Head of caudate nucleus (tissue), 42 donors: ENCODE measurements at places on chromosomes 1 and 21.

DNA sequence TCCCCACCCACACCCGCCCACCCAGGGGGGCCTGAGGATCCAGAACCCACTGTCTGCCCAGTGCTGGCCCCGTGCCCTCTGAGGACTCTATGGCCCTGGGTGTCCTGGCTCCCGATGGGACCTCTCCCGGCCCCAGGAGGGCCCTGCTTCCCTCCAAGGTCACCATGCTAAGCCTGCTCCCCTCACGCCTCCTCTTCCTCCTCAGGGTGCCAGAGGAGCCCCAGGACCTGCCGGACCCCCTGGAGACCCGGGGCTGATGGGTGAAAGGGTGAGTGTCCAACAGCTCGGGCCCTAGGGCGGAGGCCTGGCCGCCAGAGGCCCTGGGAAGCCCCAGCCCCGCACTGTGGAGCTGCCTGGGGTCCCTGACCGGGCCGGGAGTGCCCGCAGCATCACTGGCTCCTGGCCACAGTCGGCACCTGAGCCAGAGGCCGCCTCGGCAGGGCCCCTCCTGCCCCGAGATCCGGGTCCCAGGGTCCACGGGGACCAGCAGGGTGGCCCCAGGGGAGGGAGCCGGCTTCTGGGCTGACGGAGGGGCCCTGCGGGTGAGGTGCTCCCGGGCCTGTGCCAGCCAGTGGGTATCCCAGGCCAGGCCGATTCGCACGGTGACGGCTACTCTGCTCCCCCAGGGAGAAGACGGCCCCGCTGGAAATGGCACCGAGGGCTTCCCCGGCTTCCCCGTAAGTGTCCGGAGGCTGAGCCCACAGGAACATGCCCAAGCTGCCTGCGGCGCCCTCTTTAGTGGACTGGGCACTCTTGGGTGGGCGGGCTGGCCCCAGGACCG is 16.1 kb downstream of the COL6A1 start:
- peak; percentile 4 for DNase-seq

GRCh38 chr1:241022366-241022765 is 334.6 kb downstream of the RGS7 start:
- DNase-seq: no peak

DNA sequence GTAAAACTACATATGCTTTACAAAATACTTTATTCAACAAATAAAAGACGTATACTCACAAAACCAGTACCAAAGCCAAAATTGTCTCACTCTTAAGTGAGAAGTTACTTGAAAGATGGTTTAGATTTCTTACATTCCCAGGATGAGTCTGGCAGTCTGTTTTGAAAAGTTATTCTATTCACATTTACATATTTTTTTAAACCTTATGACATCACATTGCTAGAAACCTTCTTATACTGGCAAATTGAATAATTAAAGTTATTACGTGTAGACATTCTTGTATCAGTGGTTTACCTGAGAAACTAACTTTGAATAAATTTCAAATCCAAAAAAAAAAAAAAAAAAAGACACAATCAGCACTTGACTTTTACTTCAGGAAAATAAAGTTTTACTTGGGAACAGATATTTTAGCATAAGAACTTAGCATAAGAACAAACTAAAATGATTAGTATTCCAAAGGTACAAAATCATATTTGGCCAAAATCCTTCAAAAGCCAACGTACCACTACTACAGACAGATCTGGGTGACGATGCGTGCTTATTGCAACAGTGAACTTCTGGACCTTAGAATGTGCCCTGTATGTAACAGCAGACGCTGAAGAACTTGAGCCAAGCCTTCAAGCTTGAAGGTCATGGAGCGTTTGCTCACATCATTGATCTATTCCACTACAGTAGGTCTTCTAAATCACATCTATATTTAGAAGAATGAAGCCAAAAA is 2.5 kb downstream of the CDC42BPA start:
- no peak for DNase-seq

GRCh38 chr1:11906870-11907269 is 19.4 kb downstream of the KIAA2013 start:
- DNase-seq: no peak

DNA sequence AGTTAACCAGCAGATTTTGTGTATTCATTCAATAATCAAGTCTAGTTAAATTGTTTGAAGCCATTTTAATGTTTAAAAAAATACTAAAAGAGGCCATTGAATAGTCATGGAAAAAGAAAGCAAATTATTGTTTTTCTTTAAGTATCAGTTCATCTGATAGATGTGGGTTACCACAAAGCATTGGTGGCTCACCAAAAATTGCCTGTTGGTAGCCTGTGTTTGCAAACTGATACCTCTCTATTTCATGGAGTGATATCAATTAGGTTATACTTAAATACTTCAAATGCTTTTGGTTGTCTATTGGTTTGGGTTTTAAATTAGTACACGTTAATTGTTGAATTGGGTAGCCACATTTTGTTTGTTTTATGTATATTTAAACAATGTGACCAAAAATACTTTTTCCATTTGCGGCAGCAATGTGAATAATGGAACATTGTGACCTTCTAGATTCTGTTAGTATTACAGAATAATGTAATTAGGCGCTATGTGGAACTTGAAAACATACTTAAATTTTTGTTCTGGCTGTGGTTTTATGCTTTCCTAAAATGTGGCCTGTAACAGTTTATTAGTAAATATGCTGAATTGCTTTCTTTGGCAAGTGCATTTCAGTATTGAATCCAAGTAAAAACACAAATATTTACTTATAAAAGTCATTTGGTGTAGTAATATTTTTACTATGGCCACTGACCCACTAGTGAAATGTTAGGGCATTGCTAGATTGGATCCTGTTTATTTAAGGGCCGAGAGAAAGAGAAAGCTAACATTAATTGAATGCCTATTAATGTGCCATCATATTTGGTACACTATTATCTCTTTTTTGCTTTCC is 37.1 kb upstream of the NBL1 start:
- no peak for DNase-seq

- no peak for DNase-seq
These were observed 17.0 kb upstream of the GPR37L1 start for GRCh38 chr1:202105571-202106339.

GRCh38 chr1:153567621-153568366 is 2.1 kb upstream of the S100A2 start:
- no peak for DNase-seq

DNA sequence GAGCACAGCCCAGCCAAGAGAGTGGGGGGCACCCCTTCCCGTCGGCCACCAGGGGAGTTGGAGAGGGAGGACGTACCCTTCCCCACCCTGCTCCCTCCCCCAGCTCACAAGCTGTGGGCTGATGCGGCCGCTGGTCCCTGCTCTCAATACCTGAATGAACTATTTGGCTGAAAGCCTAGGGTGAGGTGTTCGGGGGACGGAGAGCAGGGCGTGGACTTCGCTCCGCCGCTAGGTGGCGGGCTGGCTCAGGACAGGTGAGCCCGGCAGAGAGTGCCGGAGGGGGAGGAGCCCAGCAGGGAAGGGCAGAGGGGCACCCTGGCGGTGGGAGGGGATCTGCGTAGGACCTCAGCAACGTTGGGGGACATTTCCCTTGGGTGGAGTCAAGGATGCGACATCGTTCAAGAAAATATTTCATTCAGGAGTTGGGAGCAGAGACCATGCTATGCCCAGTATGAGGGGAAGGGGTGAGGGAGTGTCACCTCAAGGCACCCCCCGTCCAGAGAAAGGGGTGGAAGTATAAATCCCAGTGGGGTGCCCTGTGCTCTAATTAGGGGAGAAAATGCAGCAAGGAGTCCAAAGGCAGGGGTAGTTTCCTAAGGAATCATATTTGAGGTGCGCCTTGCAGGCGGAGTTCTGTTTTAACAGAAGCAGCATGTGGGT is 12.0 kb upstream of the RHBG start:
- DNase-seq: peak; percentile 56

GRCh38 chr21:35988416-35989137 is 71.7 kb downstream of the SETD4 start:
- DNase-seq: no peak

DNA sequence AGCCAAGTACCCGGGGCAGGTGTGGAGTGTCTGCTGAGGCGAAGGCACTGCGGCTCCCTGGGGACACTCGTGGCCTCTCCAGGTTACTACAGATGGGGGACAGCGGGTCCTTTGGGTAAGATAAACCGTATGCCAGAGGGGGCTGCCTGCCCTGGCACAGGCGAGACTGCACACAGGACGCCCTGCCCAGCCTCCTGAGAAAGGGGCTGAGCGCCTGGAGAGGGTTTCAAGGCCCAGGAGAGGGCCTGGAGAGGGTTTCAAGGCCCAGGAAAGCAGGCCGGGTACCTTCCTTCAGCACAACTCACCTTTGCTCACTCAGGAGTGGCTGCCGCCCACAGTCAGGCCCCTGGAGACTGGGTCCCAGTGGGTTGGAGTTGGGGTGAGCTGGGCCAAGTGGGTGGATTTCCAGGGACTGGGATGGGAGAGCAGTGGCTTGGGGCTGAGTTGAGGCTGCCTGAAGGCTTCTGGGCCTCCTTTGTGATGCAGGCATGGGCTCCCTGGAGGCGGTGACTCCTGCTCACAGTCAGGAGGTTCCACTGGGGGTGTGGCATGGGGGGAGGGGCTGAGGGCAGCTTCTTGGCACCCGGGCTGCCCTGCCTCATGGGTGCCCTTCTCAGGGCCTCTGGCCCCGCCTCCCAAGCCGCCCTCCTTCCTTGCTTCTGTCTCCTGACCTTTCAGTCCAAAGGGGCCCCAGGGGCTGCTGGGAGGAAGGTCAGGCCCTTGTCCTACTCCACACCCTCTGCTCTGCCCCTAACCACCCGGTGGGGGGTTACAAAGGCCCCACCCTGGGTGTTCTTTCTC is at the start of gene MMEL1:
TSS of gene MMEL1 (minus strand) at position 456 of the 801 bp plus-strand sequence. CDS start 3,532 bp downstream, outside the sequence.
- DNase-seq: no peak

GRCh38 chr1:210568631-210569030 is 239.9 kb downstream of the HHAT start:
- no peak for DNase-seq

DNA sequence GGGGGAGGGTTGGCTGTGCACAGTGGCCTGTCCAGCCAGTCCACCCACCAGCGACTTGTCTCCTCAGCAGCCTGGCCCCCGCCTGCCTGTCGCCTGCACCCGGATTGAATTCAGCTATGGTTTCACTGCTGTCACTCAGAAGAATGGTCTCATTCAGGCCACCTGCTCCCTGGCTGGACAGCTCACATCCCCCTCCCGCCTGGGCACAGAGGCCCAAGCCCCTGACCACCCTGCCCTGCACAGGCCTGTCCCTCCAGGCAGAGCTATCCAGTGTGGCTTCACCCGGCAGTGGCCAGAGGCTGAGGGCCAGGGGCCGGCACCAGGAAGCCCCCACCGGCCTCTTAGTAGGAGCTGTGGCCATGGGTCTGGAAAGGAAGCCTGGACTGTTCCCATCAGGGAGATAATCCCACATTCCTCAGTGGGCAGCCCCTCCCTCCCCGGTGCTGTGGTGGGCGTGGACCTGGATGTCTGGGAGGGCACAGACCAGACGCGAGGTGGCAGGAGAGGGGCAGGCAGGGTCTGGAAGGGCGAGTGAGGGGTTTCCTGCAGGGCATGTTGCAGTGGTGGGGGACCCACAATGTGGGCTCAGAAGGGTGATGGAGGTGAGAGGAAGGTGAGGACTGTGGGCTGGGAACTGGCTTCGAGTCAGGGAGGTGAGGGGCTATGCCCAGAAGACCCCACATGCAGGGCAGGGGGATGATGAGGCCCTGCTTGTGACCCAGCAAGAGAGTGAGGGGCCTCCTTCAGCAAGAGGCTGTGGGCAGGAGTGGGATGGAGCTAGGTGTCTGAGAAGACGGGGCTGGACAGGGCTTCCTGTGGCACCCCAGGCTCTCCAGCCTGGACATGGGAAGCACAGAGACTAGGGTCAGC is 30.4 kb downstream of the WNT9A start:
- peak; percentile 68 for DNase-seq

DNA sequence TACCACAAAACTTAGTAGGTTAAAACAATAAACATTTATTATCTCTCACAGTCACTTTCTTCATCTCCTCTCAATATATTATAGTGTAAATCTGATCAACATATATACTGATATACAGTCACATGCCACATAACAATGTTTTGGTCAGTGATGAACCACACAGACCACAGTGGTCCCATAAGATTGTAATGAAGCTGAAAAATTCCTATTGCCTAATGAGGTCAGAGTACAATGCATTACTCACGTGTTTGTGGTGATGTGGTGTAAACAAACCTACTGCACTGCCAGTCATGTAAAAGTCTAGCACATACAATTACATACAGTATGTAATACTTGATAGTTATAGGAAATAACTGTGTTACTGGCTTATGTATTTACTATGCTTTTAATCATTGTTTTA is 30.1 kb downstream of the OLFML3 start:
- DNase-seq: no peak

- peak; percentile 20 for DNase-seq
These were observed 470 bp upstream of the MTMR11 start for GRCh38 chr1:149936992-149937705.

- peak; percentile 14 for DNase-seq
These were observed 769 bp downstream of the NTPCR start for GRCh38 chr1:232951180-232951579.

DNA sequence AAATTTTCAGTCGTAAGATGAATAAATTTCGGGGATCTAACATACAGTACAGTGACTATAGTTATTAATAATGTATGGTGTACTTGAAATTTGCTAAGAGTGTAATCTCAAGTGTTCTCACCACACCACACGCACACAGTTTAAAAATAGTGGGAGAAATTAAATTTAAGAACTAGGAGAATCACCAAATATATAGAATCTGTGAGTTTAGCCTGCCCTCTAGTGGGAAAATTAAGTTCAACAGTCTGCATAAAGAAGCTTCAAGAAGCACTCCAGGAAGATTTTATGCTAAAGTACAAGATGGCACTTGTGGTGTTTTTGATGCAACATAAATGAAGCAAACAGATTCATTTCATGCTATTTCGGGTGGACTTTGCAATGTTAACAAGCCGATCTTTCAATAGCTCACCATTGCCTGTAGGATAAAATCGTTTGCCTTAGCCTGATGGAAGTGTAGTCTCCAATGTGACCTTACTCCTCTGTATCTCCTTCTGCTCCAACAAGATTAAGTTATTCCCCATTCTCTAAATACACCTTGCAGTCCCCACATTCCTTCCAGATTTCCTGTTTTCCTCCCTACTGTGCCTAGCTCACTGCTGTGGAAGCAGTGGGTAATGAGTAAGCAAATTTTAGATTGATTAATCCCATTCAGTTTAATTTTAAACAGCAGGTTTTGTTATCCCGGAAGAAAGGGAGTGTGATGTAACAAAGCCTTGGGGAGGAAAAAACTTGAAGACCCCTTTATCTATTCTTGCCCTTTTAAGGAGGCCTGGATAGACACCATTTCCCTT is 8.7 kb upstream of the PIK3C2B start:
- no peak for DNase-seq

- no peak for DNase-seq
These were observed 77.0 kb upstream of the GNG4 start for GRCh38 chr1:235726557-235726956.

DNA sequence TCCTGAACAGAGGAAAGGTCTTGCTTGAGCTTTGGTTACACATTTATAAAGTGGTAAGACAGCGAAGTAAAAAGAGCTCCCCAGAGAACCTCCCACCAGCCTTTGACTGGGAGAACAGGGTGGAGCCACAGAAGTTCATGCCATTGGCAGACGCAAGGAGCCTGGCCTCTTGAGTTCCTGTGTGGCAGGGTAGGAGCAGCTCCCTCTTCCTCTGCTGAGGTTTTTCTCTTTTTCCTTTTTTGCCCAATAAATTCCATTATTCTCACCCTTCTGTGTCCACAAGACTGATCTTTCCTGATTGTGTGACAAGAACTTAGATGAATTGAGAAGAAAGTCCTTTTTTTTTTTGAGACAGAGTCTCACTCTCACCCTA is 4.3 kb downstream of the THEM4 start:
- no peak for DNase-seq
